ENCODE measurements at places on chromosomes 7 and 10.

- no peak for DNase-seq
These were observed 114.5 kb downstream of the ATE1 start for GRCh38 chr10:121813211-121813815.

DNA sequence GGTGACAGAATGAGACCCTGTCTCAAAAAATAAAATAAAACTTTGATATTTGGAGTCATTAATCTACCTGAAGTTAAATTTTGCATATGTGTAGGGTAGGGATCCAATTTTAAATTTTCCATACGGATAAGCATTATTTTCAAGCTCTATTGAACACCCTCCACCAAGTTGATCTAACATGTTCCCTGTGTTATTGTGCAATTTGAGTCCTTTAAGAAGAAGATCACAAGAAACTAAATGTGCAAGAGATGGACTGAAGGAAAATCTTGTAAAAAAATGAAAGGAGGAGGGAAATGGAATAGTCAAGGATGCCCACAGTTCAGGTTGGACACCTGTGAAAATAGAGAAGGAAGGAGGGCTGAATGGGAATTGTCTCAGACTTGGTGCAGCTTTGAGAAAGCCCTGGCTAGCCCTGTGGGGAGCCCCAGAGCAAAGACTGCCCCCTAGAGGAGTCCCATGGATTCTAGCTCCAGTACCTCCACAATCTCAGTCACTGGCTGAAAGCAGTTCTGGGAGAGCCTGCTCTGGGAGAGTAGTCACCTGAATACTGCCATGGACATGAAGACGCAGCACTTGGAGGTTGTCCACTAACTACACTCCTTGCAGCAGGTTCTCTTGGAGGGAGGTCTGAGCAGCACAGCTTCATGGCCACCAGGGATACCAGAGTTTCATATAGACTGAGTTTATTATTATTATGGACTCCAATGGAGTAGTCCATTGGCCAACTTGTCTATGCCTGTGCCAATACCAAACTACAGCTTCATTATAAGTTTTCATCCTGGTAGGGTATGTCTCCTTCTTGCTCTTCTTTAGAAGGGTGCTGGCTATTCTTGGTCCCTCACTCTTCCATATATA is 5.7 kb upstream of the TIAL1 start:
- DNase-seq = peak; percentile 56

GRCh38 chr10:96758423-96758822 is 38.1 kb upstream of the PIK3AP1 start:
- no peak for DNase-seq

GRCh38 chr10:122663516-122664130 is 36.0 kb downstream of the C10orf120 start:
- no peak for DNase-seq

DNA sequence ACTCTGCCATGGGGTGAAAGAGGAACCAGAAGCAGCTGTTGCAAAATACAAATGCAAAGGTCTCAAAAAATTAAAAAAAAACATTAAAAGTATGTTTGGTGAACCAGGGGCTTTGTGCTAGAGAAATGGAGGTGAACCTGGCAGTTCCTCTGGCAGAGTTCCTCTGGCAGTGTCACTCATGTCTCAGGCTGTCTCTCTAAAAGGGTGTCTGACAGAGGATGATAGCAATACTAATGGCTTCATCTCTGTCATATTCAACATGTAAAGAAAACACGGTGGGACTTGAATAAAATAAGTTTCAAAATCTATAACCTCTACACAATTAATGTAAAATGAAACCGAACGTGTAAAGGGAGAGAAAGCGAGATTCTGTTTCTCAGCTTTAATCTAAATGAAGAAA is 375.7 kb upstream of the VWC2 start:
- no peak for DNase-seq

GRCh38 chr10:34131152-34131551 is 683.9 kb downstream of the PARD3 start:
- DNase-seq = no peak

GRCh38 chr7:45394117-45394708 is 180.0 kb upstream of the ADCY1 start:
- no peak for DNase-seq

- DNase-seq = no peak
These were observed 105.6 kb upstream of the GPR26 start for GRCh38 chr10:123560301-123561140.

GRCh38 chr10:77932016-77932715 is 5.6 kb upstream of the DLG5 start:
- no peak for DNase-seq

All from MCF 10A (cell line).